Stimulated activated CD8-positive, alpha-beta memory T cell treated with anti-CD3 and anti-CD28 coated beads, Interleukin-15, amount 100 ng/mL, for 4 hours (primary cell): ENCODE measurements at places on chromosomes 7 and 10.

DNA sequence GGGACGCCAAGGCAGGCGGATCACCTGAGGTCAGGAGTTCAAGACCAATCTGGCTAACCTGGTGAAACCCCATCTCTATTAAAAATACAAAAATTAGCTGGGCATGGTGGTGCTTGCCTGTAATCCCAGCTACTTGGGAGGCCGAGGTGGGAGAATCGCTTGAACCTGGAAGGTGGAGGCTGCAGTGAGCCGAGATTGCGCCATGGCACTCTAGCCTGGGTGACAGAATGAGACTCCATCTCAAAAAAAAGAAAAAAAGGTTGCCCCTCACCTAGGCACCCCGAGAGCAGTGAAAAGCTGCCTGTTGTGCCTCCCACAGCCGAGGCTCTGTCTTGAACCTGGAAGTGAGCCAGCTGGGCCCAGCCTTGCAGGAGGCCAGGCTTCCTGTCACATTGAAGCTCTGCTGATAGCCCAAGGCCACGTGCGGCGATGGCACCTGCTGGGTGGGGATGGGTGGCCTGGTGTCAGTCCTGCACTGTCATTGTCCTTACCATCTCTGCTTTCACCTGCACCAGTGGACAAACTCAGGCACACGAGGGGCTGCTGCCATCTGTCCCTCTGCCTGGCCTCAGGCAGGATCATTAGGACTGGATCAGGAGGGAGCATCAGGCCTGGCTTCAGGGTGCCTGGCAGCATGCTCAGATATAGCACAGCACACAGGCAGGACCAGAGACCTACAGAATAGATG, 37.8 kb downstream of the DNAJB12 start:
- DNase-seq = no peak

DNA sequence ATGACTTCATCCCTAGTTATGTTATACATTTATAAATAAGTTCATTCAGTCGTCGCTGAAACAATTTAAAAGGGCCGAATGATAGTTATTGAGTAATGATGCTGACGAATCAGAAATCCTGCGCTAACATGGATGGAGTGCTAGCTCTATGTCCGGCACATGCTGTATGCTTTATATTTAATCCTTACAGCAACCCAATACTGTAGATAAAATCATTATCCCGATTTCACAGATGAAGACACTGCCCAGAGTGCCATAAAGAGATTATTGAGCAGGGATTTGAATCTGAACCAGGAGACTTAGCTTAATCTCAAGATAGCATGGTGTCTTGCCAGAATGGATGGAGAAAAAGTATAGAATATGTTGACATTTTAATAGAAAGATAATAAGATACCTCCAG, 1.1 kb upstream of the ICA1 start:
- DNase-seq = no peak

DNA sequence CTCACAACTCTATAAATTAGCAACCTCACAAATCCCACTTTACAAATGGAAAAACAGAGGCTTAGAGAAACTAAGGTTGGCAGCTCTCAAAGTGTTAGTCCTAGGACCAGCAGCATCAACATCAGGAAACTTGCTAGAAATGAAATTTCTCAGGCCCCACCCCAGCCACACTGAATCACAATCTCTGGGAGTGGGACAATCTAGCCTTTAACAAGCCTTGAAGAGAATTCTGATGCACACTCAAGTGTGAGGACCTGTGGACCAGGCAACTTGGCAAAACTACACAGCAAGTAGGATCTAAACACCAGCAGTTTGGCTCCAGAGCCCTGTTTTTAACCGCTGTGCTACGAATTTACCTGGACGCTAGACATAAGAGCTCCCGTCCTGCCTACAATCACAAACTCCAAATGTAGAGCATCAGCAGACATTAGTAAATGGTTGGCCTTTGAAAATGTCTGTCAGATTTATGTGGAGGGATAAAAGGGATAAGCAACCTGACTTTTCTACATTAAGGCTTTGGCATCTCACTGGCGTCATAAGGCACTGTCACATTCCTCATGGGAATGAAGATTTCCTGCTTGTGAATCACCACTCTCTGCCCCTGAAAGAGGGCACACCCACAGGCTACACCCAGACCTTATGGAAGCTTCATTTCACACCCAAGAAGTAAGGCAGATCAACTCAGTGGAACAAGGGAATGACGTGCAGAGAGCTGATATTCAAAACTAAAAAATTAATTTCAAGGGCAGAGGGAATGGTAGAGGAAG, 34.5 kb downstream of the PPP1R3C start:
- DNase-seq = no peak

DNA sequence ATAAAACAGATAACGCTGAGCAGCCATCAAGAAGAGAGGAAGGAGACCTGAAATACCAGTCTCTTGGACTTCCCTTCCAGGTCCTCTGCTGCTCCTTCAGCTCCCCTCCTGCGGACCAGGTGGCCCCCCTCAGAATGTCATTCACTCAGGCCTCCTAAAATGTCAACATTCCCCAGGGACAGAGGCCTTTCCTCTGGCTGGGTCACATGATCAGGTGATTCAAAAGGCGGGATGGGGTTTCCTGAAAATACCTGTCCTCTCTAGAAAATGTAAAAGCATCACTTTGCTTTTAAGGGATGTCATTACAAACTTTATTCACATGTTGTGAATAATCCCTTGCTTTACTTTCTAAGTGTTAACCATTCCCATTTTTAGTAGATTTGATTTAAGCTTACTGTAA, 311.1 kb downstream of the INHBA start:
- no peak for DNase-seq

GRCh38 chr7:22671177-22671879, 55.7 kb upstream of the IL6 start:
- no peak for DNase-seq

DNA sequence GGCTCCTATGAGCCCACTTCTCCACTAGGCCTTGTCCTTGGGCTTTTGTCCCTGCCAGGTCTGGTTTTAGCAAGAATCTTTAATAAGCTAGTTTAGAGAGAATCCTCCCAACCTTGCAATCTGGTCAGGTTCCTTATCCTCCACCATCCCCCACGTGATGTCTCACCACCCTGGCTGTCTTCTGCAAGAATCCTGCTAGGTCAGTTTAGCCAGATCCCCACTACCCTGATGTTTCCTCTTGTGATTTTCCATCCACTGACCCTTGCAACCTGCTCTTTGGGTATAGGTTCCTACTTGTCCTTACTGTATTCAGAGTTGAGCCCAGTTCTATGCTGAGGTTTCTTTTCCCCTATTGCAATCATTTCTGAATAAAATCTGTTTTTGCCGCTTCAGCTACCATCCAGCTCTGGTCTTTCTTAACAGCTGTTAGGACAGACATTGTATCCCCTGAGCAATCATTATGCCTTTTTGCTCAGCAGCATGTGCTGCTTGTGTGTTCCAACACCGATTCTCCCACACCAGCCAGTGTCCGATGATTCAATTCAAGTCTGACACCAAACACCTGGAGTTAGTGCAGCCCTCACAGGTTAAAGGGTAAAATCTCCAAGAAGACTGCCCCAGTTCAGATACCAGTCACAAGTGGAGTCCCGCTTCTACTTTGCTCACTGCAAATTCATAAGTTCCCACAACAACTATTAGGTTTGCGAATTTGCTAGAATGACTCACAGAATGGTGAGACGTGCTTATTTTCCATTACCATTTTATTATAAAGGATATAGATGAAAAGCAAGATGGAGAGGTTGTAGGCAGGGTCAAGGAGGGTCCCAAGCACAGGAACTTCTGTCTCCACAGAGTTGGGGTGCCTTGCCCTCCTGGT, 62.2 kb upstream of the ADCY1 start:
- no peak for DNase-seq

DNA sequence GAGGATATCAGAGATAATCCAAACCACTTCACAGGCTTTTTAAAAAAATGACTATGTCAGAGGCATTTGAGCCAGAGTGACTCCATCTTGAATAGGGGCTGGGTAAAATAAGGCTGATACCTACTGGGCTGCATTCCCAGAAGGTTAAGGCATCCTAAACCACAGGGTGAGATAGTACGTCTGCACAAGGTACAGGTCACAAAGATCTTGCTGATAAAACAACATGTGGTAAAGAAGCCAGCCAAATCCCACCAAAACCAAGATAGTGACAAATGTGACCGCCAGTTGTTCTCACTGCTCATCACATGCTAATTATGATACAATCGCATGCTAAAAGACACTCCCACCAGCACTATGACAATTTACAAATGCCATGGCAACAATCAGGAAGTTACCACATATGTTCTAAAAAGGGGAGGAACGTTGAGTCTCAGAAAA, 177.5 kb downstream of the RAPGEF5 start:
- DNase-seq = no peak

DNA sequence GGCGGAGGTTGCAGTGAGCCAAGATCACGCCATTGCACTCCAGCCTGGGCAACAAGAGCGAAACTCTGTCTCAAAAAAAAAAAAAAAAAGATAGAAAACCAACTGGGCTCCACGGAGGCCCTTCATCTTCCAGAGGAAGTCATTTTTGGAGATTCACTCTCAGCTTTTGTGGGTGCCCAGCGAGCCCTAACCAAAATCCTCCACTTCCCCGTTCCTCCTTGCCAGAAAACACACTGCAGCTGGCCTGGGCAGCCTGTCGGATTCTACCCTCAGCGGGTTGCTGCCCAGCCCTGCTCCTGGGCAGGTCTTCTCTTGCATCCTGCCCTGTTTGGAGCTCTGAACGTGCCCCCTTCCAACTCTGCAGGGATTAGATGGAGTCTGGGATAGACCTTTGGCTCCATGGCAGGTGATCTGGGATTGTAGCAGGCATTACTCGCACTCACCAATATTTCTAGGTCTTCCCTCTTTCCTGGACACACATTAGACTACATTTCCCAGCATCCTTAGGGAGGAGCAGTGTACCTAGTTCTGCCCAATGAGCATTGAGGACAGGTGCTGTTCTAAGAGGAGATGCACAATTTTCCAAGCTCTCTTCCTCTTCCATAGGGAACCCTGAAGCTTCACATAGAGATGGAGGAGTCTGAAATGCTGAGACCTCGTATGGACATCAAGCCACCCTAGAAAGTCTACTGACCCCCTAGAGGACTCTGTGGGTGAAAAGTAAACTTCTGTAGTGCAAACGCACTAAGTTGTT, 4.6 kb downstream of the GRID2IP start:
- no peak for DNase-seq

DNA sequence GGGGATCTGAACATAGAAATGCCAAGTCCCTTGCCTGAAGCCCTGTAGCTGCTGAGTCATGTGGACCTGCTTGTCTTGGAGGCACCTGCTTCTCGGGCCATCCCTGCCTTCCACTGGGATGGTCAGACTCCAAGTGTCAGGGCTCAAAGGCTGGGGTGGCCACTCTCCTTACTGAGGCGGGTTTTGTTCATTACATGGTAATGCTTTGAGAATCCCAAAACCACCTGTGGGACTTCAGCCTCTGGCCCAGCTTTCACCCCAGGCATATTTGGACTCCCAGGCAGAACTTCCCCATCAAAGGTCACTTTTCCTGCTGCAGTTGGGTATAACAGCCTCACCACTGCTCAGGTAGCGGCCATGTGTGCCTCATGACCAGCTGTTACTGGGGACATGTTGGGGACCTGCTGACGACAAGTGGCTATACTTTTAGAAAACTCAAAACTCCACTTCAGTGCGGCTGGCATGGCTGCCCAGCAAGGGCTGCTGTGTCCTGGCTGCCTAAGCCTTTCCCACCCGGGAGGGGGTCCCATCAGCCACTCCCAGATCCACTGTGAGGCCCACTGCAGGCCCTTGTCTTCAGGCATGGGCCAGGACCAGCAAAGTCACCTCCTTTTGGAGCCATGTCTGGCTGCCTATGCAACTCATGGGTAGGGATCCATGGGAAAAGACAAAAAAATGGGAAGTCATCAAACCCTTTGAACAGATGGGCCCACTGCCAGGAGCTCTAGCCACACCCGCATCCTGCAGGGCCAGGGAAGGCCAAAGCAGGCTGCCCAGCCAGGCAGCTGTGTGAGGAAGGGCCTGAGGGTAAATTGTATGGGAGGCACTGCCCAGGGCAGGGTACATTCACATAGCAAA, 96.7 kb downstream of the ARHGAP22 start:
- no peak for DNase-seq

DNA sequence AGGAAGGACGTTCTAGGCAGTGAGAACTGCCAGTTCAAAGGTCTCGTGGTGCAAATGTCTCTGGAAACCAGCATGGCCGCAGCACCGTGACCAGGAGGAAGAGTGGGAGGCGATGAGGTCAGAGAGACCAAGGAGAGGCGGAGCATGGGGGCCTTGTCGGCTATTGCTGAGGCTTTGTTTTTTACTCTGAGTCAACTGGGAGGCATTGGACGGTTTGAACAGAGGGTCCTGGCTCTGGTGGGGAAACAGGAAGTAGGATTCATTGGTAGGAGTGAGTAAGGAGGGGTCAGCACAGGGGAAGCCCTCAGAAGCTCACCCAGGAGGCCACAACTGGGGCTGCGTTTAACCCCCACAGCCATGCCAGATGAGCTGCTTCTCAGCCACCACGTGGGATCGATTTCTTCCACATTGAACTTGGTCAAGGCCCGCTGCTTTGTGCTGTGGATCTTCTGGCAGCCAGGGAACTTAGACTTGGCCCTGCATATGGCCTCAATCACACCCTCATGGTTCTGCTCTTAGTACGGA, 22.2 kb upstream of the SH2B2 start:
- no peak for DNase-seq

DNA sequence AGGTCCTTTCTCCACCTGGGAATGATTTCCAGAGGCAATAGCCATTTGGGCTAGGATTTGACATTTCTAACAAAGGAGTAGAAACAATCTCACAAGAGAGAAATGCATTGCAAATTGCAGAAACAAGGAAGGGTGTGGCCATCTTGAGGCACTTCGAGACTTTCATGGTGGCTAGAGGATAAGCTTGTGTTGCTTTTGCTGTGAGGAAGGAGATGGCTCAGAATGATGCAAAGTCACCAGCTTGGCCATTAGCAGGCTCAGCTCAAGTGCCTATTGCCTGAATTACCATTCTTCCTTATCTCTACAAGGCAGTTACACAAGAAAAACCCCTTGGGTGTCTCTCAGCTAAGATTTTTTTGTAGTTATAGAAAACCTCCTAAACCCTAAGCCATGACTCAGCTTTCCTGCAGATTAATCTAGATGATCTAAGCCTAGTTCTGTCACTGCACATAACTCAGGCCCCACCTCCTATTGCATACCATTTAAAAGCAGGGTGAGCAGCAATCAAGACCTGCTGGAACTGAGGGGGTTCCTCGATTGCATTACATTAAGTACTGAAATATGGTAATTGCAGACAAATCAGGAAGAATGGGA, 683.1 kb downstream of the NRG3 start:
- DNase-seq = no peak

GRCh38 chr7:88480271-88480670, 173.6 kb upstream of the STEAP4 start:
- no peak for DNase-seq

GRCh38 chr7:99014113-99014985, 129.6 kb downstream of the SMURF1 start:
- no peak for DNase-seq

DNA sequence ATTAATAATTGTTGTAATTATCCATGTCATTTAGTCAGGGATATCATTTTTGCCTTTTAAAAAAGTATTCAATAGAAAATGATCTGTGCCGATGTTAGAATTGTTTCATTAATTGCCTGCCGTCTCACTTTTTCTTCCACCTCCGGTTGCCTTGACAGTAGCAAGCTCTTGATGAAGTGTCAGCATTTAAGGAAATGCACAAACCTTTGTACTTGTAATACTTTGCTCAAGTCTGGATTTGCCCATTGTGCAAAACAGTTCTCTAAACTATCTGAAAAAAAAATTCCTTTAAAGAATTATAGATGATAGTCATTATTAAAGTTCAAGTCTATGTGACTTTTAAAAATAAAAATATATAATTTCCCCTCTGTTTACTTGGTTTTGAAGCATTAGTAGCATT, 619.7 kb downstream of the GATA3 start:
- DNase-seq = no peak

- DNase-seq = no peak
These were observed 172.6 kb downstream of the LRRTM3 start for GRCh38 chr10:67098461-67098860.
